Stimulated activated CD4-positive, alpha-beta T cell treated with anti-CD3 and anti-CD28 coated beads, Interleukin-1b, Interleukin-23, amount 100 ng/mL, for 48 hours (primary cell): ENCODE measurements at places on chromosomes 4 and X.
A peak's percentile ranks its signal among the peaks of the same experiment; 100 is the strongest.

DNA sequence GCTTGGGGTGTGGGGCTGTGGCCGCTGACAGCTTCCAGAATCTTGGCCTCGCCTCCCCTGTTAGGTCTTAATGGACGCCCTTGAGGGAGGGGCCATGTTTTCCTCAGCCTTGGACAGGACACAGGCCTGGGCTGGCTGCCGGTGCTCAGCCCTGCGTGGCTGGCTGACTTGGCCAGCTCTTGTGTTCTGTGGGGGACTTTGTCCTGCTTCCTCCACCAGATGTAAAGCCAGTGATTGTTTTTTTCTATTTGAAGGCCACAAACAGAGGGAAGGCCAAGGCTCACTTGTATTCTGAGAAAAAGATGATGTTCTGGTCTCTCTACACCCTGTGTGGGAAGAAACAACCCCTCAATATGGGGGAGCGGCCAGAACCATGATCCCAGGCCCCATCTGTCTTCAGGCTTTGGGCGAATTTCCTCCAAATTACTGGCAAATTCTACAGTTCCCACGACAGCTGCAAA is 71.3 kb downstream of the HTRA3 start:
- no peak for DNase-seq

GRCh38 chrX:33333271-33333670 is 121.9 kb upstream of the DMD start:
- DNase-seq = no peak

DNA sequence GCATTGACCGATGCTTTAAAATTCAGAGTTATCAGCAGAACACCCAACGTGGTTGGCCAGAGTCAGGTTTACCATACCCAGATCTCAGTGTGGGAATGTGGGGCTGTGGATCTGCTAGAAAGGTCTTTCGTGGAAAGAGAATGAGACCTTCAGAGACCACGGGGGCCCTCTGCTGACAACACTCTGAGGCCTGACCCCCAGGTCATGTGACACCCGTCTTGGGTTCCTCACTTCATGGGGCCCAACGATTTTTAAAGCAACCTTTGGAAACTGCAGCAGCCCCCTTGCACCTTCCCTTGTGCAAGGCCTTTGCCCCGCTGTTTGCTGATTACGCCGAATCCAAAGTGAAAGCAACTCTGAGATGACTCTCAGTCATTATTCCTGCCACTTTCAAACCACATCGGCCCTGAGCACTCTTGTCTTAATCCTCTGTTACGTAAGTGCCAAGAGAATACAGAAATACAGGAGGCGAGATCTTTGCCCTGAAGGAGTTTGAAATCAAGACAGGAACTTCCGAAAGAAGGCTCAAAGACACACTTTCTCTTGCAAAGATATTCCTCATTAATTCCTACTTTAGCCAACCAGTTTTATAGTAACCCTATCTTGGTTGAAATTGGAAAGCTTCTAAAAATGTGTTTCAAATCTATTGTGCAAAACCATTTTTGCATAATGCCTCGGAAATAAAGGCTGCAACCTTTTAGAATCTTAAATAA is 88.3 kb downstream of the EVC2 start:
- DNase-seq = no peak

- no peak for DNase-seq
Observed at GRCh38 chr4:162865102-162865501, 301.6 kb downstream of the NAF1 start.

DNA sequence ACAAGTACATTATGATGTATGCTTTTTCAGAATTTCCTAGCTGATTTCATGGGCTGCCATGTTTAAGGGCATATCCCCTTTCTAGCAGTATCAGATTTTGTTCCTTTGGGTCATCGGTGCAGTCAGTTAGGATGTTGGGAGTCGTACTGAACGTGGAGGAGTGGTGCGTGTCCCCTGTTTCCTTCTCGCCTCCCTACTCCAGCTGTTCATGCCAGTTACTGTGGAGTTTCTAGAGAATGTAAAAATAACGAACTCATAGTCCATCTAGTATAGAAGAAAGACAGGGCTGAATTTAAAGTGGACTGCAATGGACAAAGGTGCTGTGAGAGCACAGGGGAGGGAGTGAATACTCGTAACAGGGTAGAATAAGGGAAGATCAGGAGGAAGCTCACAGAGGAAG is 111.3 kb downstream of the CEP135 start:
- no peak for DNase-seq

GRCh38 chr4:2797545-2798305 is 4.8 kb downstream of the SH3BP2 start:
- DNase-seq = no peak

- no peak for DNase-seq
Observed at GRCh38 chr4:70930530-70931256, 28.5 kb downstream of the MOB1B start.

- peak; percentile 74 for DNase-seq
Observed at GRCh38 chrX:40097504-40098263, at the start of gene BCOR. TSS of gene BCOR (minus strand) at chrX:40097958. CDS start at chrX:40077929, 20,029 bp downstream.

DNA sequence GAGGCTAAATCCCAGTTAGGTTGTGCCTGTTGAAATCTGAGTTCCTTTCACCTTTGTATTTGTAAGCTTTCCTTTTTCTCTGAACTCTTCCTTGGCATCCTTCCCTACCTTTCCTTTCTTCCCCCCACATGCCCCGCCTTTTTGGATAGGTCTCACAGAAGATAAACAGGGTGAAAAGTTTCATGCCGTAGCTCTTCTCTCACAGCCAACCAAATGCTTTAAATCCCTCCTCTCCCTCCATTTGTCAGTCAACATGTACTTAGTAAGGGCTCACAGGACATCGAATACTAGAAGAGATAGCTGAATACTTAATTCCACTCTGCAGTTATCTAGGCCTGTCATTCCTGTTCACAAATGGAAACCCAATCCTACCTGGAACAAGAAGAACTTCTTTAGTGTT is 107.1 kb upstream of the BMPR1B start:
- DNase-seq = no peak

DNA sequence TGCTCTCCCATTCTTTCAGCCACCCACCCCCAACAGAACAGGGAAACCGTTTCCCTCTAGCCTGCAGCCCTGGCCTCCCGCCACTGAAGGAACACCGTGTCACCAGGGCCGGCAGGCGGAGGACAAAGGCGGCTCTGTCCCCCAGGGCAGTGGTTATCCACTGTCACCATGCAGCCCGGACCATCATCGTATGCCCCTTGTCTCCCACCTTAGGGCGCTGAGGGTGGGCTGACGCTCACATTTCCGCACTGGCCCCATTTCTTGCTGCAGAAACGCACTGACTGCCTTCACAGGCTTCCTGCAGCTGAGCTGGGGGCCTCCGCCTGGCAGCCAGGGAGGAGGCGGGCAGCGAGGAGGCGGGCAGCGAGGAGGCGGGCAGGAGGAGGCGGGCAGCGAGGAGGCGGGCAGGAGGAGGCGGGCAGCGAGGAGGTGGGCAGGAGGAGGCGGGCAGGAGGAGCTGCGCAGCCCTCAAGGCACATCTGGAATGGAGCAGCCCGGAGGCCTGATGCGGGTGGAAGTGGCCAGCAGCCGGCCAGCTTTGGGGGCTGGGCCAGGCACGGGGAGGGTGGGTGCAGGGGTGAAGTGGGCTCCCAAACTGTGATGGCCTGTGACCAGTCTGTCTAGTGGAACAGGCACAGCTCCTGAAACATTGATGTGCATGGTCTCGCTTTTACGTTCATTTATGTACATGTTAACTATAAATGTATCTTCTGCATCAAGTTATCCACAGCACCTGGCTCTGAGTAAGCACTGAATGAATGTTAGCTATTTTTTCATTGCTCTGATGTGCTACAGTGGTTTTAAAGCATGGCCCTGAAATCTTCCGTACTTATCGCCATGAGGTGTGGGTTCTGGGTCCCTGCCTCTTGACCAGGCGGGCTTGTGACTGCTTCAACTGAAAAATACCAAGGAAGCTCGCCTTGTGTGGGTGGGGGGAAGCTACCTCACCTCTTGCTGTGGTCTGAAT is 20.6 kb upstream of the KIAA0232 start:
- DNase-seq = no peak
